ENCODE measurements at places on chromosomes 3 and 15.

GRCh38 chr15:40104296-40104864 lies 4.3 kb downstream of the BMF start:
- DNase-seq: no peak

GRCh38 chr3:49912881-49913281 lies 9.2 kb upstream of the MST1R start:
- no peak for DNase-seq

DNA sequence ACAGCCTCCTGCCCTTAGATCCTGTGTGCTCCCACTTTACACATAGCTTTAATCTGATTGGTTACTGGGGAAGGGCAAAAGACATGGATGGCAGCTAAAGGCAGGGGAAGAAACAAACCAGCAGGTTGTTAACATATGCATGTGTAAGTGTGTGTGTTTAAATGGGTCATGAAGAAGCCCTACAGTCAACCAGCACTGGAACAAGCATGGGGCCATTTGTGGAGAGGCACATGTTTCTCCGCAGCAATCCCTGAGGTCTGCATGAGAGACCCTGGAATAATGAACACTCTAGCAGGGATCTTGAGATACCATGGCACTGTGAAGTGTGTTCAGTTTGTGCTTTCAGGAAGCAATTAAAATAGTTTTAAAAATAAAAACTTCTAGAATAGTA lies 6.0 kb downstream of the KLF13 start:
- DNase-seq: no peak

GRCh38 chr3:140770977-140771667 lies 93.3 kb downstream of the TRIM42 start:
- no peak for DNase-seq

DNA sequence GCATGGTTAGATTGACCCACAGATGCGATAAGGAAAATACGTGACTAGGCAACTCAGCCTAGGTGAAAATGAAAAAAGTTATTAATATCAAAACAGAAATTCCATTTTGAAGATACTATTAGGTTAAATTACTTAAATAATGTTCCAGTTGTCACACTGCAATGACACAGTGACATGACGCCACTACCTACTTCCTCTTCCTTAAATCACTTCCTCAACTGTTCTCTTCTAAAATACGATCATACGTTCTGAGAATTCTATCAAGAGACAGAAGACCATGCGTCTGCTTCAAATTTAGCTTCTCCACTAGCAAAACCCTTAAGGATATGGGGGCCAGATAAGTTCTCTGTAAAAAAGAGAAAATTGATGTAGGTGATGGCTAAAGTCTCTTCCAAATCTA lies 18.2 kb downstream of the CMTM6 start:
- DNase-seq: no peak

DNA sequence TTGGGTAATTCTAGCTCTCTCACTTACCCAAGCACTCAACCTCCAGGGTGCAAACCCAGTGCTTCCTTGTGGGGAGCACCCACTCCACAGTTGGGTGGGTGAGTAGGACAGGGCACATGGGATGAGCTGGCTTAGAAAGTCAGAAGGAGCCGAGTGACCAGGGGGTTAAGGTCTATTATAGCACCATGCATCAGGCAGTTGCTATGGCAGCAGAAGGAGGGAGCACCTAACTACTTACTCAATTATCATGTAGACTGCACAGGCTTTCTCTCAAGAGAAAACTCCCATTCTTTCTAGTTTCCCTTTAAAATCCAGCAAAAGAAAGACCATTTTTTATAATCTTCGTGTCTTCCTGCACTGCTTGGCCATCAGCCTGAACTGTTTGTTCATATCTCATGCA lies 163.0 kb downstream of the OCA2 start:
- no peak for DNase-seq

GRCh38 chr3:134970895-134971294 lies 175.8 kb downstream of the EPHB1 start:
- no peak for DNase-seq

Measured in stimulated activated CD4-positive, alpha-beta T cell treated with anti-CD3 and anti-CD28 coated beads, Interleukin-15, amount 100 ng/mL, for 48 hours (primary cell).